ENCODE measurements at places on chromosomes 1 and 21. TPM values are rescaled to one million over a fixed set of nuclear protein-coding genes. Genes with fewer than 3 reads are reported as not detected.

The MLLT11 gene
- 27.8 TPM for total RNA-seq

The PEX19 gene
- total RNA-seq, result 61.7 TPM

The HAO2 gene
- total RNA-seq, result not detected

The TIE1 gene
- 643 TPM for total RNA-seq

GRCh38 chr21:21200939-21201615 lies 202.9 kb downstream of the NCAM2 start:
- no peak overlapping the region for H3K4me3 ChIP-seq
- H3K27ac ChIP-seq, result no peak overlapping the region
- no peaks in the 10 kb centered on the region for H3K36me3 ChIP-seq
- no peak for DNase-seq
- H3K4me1 ChIP-seq, result no peaks in the 10 kb centered on the region

GRCh38 chr1:18240906-18241305 lies 133.3 kb downstream of the IGSF21 start:
- no peak overlapping the region for H3K27ac ChIP-seq
- H3K4me3 ChIP-seq, result no peak overlapping the region
- H3K4me1 ChIP-seq, result no peaks in the 10 kb centered on the region
- no peaks in the 10 kb centered on the region for H3K36me3 ChIP-seq
- no peak for DNase-seq
- H3K27me3 ChIP-seq, result peaks cover 6% of the 10 kb centered on the region

GRCh38 chr1:173383351-173383750 lies 93.8 kb upstream of the PRDX6 start:
- no peak overlapping the region for H3K27ac ChIP-seq
- H3K36me3 ChIP-seq, result no peaks in the 10 kb centered on the region
- no peaks in the 10 kb centered on the region for H3K27me3 ChIP-seq
- H3K4me3 ChIP-seq, result no peak overlapping the region

- H3K27me3 ChIP-seq, result peaks cover 10% of the 10 kb centered on the region
- DNase-seq, result peak; percentile 69
- H3K36me3 ChIP-seq, result peaks cover 2% of the 10 kb centered on the region
- H3K27ac ChIP-seq, result peak overlapping the region; percentile 84
- peak overlapping the region; percentile 52 for H3K4me3 ChIP-seq
Measured at GRCh38 chr1:151828921-151829320, 2.7 kb downstream of the RORC start.

DNA sequence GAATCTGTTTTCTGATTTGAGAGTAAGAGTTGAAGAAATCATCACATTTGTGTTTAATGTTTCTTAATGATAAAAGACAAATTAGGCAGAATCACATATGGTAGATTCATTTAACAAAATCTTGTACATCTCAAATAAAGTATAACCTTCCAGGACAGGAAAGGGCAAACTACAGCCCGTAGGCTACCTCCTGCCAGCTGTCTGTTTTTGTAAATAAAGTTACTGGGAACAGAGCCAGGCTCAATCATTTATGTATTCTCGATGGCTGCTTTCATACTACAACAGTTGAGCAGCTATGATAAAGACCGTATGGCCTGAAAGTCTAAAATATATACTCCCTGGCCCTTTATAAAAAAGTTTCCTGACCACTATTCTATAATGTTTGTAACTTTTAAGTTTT lies 204.1 kb downstream of the COL24A1 start:
- H3K36me3 ChIP-seq, result no peaks in the 10 kb centered on the region
- no peaks in the 10 kb centered on the region for H3K27me3 ChIP-seq
- no peaks in the 10 kb centered on the region for H3K4me1 ChIP-seq
- no peak overlapping the region for H3K4me3 ChIP-seq
- no peak overlapping the region for H3K27ac ChIP-seq
- DNase-seq, result no peak

DNA sequence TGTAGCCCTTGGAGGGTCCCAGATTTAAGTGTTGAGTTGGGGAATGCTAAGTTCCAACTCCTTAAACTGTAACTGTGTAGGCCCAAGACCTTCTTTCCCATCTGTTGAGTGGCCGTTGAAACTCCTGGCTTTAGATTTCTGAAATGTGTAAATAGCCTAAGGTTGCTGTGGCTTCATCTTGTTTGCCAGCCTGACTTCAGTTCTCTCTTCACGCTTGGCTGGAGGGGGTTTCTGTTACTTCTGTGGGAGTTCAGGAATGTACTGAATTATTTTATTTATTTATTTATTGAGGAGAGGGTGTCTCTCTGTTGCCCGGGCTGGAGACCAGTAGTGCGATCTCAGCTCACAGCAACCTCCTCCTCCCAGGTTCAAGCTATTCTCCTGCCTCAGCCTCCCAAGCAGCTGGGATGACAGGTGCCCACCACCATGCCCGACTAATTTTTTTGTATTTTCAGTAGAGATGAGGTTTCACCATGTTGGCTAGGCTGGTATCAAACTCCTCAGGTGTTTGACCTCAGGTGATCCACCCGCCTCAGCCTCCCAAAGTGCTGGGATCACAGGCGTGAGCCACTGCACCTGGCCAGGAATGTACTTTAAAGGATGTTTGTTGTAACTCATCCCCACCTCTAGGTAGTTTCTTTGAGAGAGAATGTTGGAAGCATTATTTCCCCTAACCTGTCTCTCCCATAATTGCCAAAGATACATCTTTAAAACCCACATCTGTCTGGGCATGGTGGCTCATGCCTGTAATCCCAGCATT lies 5.9 kb downstream of the TTC39A start:
- DNase-seq, result no peak
- H3K27me3 ChIP-seq, result peaks cover 4% of the 10 kb centered on the region
- H3K4me3 ChIP-seq, result no peak overlapping the region
- no peaks in the 10 kb centered on the region for H3K4me1 ChIP-seq
- no peaks in the 10 kb centered on the region for H3K36me3 ChIP-seq
- H3K27ac ChIP-seq, result no peak overlapping the region

GRCh38 chr1:244137725-244138124 lies 86.6 kb downstream of the ZBTB18 start:
- H3K4me1 ChIP-seq, result peaks cover 41% of the 10 kb centered on the region
- DNase-seq, result no peak
- H3K4me3 ChIP-seq, result no peak overlapping the region
- H3K27ac ChIP-seq, result peak overlapping the region; percentile 98

GRCh38 chr1:19178734-19179398 lies 31.2 kb downstream of the UBR4 start:
- H3K27ac ChIP-seq, result peak overlapping the region; percentile 27
- H3K4me1 ChIP-seq, result peaks cover 16% of the 10 kb centered on the region
- peak overlapping the region; percentile 1 for H3K4me3 ChIP-seq
- H3K27me3 ChIP-seq, result peaks cover 6% of the 10 kb centered on the region

- no peak for DNase-seq
- H3K27me3 ChIP-seq, result no peaks in the 10 kb centered on the region
- H3K4me3 ChIP-seq, result no peak overlapping the region
- no peaks in the 10 kb centered on the region for H3K4me1 ChIP-seq
- peaks cover 42% of the 10 kb centered on the region for H3K36me3 ChIP-seq
Measured at GRCh38 chr1:207658904-207659485, 14.1 kb downstream of the CR1L start.

DNA sequence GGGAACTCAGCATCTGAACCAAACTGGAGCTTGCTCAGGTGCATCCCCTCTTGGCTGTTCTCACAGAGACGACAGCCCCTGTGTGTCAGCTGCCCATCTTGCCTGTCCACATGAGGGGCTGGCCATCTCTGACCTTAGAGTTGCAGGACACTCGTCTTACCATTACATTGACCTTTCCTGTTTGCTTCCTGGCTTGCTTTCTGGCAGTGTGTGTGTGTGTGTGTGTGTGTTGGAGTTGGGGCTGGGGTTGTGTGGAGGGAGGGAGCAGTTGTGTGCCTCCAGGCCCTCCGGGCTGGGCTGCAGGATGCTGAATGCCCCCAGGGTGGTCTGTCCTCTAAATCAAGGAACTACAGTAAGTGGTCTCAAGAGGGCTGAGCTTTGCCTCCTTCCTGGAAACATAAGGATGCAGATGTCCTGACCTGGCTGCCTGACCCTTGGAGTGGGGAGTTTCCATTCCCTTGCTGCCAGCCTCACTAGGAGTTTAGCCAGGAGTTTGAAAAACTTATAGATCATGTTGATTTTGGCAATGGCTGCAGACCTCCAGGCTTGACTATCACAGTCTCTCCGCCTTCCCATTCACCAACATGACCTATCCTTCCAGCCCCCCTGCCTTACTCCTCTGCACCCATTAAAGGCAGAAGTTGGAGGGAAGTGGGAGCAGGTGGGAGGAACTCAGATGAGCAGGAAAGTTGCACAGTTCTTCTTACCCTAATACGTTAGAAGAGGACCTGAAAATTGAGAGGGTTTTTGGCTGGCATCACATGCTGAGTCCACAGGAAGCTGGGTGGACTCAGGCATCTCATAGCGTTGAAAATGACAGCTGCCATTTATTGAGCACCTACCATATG lies 19.0 kb downstream of the RASSF5 start:
- DNase-seq, result no peak
- no peak overlapping the region for H3K27ac ChIP-seq
- H3K36me3 ChIP-seq, result no peaks in the 10 kb centered on the region
- peaks cover under 1% of the 10 kb centered on the region for H3K27me3 ChIP-seq
- peaks cover 4% of the 10 kb centered on the region for H3K4me1 ChIP-seq

GRCh38 chr1:45769261-45769932 lies 18.9 kb upstream of the IPP start:
- no peaks in the 10 kb centered on the region for H3K36me3 ChIP-seq
- no peaks in the 10 kb centered on the region for H3K27me3 ChIP-seq
- no peak overlapping the region for H3K27ac ChIP-seq

DNA sequence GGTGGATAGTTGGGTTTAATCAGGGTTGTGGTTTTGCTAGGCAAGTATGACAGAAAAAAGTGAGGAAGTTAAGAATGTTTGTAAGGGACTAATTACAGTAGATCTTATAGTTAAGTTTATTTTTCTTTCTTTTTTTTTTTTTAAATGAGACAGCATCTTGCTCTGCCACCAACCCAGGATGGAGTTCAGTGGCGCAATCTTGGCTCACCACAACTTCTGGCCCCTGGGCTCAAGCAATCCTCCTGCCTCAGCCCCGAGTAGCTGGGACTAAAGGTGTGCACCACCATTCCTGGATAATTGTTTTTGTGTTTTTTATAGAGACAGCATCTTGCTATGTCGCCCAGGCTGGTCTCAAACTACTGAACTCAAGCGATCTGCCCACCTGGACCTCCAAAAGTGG lies 41.7 kb downstream of the EYA3 start:
- peak overlapping the region; percentile 23 for H3K27ac ChIP-seq
- H3K4me3 ChIP-seq, result no peak overlapping the region
- DNase-seq, result no peak
- no peaks in the 10 kb centered on the region for H3K36me3 ChIP-seq
- H3K27me3 ChIP-seq, result peaks cover 1% of the 10 kb centered on the region
- H3K4me1 ChIP-seq, result no peaks in the 10 kb centered on the region

DNA sequence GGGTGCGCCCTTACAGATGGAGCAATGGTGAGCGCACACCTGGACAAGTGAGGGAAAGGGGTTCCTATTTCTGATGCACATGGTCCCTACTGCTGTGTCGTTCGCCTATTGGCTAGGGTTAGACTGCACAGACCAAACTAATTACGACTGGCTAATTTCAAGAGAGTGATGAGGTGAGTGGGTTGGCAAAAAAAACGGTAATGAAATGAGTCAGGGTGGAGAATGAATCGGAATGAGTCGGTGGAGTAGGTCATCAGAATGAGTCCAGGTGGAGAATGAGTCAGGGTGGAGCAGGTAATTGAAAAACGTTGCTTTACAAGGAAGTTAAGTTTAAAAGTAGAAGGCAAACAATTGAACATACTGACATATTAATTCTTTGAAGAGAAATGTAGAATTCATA lies 79.8 kb downstream of the WDR4 start:
- DNase-seq, result no peak
- no peak overlapping the region for H3K27ac ChIP-seq
- peaks cover 2% of the 10 kb centered on the region for H3K27me3 ChIP-seq
- H3K4me3 ChIP-seq, result no peak overlapping the region
- H3K4me1 ChIP-seq, result peaks cover 2% of the 10 kb centered on the region

DNA sequence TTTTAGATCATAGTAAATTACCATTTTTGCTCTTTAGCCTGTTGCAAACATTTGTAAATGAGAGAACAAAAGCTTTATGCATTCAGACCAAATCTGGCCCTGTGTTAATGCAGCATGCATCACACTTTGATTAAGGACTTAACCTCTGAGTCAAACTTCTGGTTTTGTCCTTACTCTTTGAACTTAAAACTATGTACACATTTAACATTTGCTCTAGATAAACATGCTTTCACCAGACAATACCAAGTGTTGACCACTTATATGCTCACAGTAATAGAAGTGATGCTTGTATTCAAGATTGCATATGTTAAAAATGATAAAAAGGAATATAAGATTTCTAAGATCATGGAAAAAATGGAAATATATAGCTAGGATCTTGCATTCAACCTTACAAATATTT lies 1095.3 kb downstream of the ADGRL2 start:
- H3K4me3 ChIP-seq, result no peak overlapping the region
- H3K36me3 ChIP-seq, result no peaks in the 10 kb centered on the region
- peaks cover 6% of the 10 kb centered on the region for H3K27me3 ChIP-seq
- H3K27ac ChIP-seq, result no peak overlapping the region
- H3K4me1 ChIP-seq, result peaks cover 4% of the 10 kb centered on the region
- no peak for DNase-seq

- H3K4me3 ChIP-seq, result no peak overlapping the region
- H3K27ac ChIP-seq, result no peak overlapping the region
- no peak for DNase-seq
- peaks cover 3% of the 10 kb centered on the region for H3K27me3 ChIP-seq
- no peaks in the 10 kb centered on the region for H3K36me3 ChIP-seq
Measured at GRCh38 chr1:7584643-7585042, 186.5 kb upstream of the VAMP3 start.

- no peaks in the 10 kb centered on the region for H3K4me1 ChIP-seq
- peaks cover 5% of the 10 kb centered on the region for H3K27me3 ChIP-seq
- H3K27ac ChIP-seq, result no peak overlapping the region
- DNase-seq, result no peak
- H3K4me3 ChIP-seq, result no peak overlapping the region
Measured at GRCh38 chr1:41547336-41547735, 62.9 kb upstream of the EDN2 start.

DNA sequence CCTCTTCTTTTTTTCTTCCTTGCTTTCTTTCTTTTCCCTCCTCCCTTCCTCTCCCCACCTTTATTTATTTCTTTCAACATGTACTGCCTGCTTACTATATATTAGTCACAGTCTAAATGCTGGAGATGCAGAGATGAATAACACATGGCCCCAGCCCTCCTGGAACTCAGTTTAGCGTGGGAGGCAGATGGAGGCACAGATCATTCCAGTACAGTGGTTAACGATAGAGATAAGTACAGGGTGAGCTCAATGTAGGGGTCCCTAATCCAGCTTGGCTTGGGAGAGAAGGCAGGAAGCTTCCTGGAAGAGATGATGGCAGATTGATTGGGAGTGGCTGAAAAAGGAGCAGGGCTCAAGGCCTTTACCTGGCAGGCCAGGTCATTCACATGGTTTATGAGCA lies 55.6 kb upstream of the PPP2R5A start:
- H3K36me3 ChIP-seq, result no peaks in the 10 kb centered on the region
- DNase-seq, result no peak
- no peak overlapping the region for H3K4me3 ChIP-seq
- H3K27me3 ChIP-seq, result no peaks in the 10 kb centered on the region
- peaks cover 14% of the 10 kb centered on the region for H3K4me1 ChIP-seq

Data from endothelial cell (in vitro differentiated cells).